CD4-positive, alpha-beta memory T cell (primary cell): ENCODE measurements at places on chromosomes 12 and 14. TPM values are rescaled to one million over a fixed set of nuclear protein-coding genes. Genes with fewer than 3 reads are reported as not detected.

The PLD4 gene
- not detected for polyA plus RNA-seq

- no peaks in the 10 kb centered on the region for H3K36me3 ChIP-seq
- H3K27me3 ChIP-seq = peaks cover 12% of the 10 kb centered on the region
- DNase-seq = peak; percentile 57
- no peak overlapping the region for H3K27ac ChIP-seq
- H3K4me1 ChIP-seq = peaks cover 36% of the 10 kb centered on the region
These were observed 1.8 kb downstream of the GLI1 start for GRCh38 chr12:57461276-57461916.

DNA sequence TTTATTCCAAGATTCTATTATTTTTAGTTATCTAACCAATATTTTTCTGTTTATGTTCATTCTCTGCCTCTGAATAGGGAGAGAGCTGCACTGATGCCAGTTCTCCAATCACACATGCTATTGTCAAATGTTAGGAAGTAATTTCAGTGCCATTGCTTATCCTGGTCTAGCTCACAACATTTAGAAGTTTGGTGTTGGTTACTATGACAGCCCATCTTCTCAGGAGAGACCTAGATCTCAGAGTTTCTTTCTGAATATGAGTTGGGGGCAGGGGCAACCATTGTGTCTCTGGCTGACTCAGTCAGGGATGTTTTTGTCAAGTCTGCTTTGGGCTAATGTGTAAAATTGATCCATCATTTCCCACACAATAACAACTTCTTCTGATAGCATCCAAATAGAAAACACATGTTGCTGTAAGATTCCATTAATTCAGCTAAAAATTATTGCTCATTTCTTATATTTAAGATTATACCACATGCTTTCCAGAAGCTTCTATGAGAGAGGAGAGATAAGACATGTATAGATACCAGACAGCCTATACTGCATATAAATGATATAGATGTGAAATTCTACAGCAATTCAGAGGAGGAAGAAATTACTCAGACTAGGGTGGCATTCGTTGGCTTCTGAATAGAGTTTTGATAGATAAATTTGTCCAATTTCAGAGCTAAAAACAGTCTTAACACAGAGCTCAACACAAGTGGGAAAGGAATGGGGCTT, 64.8 kb downstream of the DACT1 start:
- no peak overlapping the region for H3K4me3 ChIP-seq
- H3K27me3 ChIP-seq = no peaks in the 10 kb centered on the region
- H3K4me1 ChIP-seq = no peaks in the 10 kb centered on the region
- DNase-seq = no peak

DNA sequence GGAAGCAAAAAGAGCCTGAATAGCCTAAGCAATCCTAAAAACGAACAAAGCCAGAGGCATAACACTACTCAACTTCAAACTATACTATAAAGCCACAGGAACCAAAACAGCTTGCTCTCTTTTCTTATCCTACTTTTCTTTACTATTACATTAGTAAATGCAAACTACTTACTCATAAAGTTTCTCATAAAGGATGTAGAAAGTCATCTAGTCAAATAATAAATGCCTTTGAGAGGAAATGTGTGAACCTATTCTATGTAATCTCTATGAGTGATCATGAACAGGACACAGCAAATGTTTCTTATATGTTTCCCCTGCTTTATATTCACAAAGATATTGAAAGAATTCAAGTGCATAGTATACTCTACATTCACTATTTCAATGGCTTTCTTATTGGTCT, 176.9 kb upstream of the MDGA2 start:
- no peak for DNase-seq
- no peaks in the 10 kb centered on the region for H3K36me3 ChIP-seq
- no peaks in the 10 kb centered on the region for H3K4me1 ChIP-seq

- H3K27ac ChIP-seq = no peak overlapping the region
- no peaks in the 10 kb centered on the region for H3K36me3 ChIP-seq
- no peak for DNase-seq
- no peaks in the 10 kb centered on the region for H3K4me1 ChIP-seq
- no peaks in the 10 kb centered on the region for H3K27me3 ChIP-seq
These were observed 46.3 kb downstream of the CATSPERB start for GRCh38 chr14:91685600-91685999.
